GM10248 (cell line): ENCODE measurements at places on chromosomes 11 and 22.
A peak's percentile ranks its signal among the peaks of the same experiment; 100 is the strongest.

- no peak for DNase-seq
Observed at GRCh38 chr11:33649944-33650343, 50.7 kb downstream of the C11orf91 start.

GRCh38 chr11:125173027-125173426 is 8.5 kb downstream of the PKNOX2 start:
- DNase-seq = no peak

GRCh38 chr11:132126973-132127899 is 756.8 kb downstream of the NTM start:
- peak; percentile 41 for DNase-seq

- no peak for DNase-seq
Observed at GRCh38 chr22:20209761-20210250, 58.3 kb downstream of the RTN4R start.

DNA sequence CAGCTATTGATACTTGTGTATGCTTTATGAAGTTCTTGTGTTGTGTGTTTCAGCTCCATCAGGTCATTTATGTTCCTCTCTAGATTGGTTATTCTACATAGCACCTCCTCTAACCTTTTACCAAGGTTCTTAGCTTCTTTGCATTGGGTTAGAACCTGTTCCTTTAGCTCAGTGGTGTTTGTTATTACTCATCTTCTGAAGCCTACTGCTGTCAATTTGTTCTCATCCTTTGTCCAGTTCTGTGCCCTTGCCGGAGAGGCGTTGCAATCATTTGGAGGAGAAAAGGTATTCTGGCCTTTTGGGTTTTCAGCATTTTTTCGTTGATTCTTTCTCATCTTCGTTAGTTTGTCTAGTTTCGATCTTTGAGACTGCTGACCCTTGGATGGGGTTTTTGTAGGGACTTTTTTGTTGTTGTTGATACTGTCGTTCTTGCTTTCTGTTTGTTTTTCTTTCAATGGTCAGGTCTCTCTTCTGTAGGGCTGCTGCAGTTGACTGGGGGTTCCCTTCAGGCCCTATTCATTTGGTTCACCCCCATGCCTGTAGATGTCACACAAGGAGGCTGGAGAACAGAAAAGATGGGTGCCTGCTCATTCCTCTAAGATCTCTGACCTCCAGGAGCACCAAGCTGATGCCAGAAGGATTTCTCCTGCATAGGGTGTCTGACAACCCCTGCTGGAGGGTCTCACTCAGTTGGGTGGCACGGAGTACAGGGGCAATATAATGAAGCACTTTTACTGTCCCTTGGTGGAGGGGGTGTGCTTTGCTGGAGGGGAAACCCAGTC is 35.9 kb upstream of the MUC15 start:
- DNase-seq = no peak
